ENCODE measurements at places on chromosomes 2 and 18.

GRCh38 chr2:203690441-203691047, 15.9 kb upstream of the CD28 start:
- no peak for DNase-seq

DNA sequence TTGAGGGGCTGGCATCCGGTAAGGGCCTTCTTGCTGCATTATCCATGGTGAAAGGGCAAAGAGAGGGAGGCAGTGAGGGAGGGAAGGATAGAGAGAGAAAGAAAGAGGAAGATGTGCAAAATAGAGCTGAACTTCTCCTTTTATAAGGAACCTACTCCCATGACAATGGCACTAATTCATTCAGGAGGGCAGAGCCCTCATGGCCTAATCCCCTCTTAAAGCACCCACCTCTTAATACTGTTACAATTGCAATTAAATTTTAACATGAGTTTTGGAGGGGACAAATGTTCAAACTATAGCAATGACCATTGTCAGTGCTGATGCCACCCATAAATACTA, 60.2 kb downstream of the CXCR4 start:
- DNase-seq: no peak

DNA sequence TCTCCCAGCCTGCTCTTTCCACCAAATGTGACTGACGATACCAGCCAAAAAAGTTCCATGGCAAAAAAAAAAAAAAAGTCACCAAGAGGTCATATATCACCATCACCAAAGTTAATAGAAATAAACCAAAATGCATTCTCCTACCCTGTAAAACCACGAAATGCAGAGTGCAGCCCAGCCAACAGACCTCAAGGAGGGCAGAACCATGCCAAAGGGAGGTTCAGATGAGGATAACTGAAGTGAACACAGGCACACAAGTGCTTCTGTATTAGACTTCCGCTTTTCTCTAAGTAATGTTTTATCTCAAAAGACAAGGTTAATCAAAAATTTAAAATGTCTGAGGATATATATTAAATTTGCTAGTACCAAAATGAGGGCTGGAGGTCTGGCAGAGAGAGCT, 5.5 kb downstream of the SERPINE2 start:
- DNase-seq: no peak

GRCh38 chr2:68060652-68061051, 2.2 kb downstream of the C1D start:
- no peak for DNase-seq

- DNase-seq: no peak
Measured at GRCh38 chr18:62073461-62074281, 113.2 kb downstream of the PIGN start.

DNA sequence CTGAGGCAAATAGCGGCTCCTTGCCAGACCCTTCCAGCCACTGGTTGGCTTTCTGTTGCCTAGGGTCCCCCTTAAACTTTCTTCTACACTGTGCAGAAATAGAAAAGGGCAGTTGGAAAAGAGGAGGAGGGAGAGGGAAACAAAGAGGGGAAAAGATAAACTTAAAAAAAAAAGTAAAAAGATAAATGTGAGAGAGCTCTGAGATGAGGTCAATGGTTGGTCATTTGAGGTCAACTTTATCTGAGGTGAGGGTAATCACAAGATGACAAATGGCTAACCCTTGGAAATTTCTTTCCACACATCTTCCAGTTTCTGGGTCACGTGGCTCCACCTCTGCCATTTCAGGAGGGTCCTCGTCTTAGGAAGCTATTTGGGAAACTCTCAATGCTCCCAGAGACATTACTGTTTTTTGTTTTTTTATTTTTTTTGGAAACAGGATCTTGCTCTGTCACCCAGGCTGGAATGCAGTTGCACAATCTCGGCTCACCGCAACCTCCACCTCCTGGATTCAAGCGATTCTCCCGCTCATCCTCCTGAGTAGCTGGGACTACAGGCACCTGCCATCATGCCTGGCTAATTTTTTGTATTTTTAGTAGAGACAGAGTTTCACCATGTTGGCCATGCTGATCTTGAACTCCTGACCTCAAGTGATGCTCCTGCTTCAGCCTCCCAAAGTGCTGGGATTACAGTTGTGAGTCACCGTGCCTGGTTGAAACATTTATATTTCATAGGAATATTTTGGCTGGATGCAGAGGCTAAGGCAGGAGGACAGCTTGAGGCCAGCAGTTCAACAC, 199.9 kb downstream of the TGIF1 start:
- DNase-seq: peak; percentile 55

DNA sequence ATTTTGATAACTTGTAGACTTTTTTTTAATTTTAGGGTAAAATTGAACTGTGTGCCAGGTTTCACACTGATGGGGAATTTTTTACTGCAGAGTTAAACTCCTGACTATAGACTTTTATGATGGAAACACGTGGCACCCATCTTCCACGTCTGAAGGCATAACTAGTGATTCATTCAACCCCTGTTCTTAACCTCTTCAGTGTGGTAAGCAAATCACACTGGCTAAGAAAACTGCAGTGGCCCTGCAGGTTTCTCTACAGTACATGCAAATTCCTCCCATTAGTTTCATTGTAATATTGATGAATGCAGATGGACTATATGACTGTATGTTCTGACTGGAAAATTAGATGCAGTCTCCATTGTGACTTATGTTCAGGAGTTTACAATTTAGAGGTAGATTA, 47.2 kb downstream of the SMAD4 start:
- DNase-seq: no peak

DNA sequence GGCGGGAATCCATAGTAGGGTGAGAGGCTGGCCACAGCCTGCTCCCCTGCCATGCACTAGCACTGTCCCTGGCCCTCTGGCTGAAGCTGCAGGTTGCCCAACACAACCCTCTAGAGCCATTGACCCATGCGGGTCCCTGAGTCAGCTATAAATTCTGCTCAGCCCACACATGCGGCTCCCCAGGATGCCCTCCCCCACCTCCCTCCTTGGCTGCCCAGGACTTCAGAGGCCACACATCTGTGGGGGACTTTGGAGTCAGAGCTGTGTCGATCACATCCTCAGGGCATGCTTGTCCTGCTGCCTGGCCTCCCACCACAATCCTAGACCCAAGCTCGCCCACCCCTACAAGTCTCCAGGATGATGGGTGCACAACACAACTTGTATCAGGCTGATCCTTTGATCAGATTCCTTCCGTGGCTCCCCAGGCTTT, 97.0 kb downstream of the TFCP2L1 start:
- DNase-seq: no peak

DNA sequence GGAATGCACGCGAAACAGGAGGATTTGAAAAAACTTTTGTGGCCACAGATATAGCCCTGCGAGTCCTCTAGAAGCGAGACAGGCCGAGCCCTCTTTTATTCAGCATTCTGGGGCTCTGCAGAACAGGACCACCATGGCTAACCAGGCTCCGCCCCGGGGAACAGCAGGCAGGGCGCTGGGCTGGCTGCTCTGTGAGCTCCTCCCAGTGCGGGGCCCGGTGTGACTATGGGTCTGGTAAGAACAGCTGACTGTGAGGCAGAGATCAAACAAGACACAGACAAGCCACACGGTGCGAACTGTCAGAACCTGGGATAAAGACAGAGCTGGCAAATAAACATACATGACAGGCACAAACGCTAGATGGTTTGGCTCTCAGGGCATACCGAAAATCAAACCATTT, 15.5 kb downstream of the PXDN start:
- no peak for DNase-seq

DNA sequence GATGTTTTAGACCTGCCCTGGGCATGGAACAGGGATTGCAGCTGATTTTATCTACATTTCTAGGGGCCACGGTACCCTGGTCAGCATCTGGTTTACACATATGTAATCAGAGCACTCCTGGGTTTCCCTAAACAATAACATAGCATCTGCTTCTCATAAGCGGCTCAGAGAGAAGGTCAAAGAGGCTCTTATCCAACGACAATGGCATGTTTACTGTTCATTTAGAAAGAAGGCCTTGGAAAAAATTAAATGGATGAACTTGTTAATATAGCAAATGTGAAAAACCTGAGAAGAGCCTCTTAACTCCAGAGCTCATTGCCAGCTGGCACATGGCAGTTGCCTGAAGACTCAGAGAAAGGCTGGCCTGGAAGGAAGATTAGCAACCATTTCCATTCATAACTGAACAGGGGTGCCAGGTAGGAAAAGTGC, 202.8 kb upstream of the THUMPD2 start:
- DNase-seq: no peak

- no peak for DNase-seq
Measured at GRCh38 chr2:31446848-31447247, 32.3 kb upstream of the XDH start.

DNA sequence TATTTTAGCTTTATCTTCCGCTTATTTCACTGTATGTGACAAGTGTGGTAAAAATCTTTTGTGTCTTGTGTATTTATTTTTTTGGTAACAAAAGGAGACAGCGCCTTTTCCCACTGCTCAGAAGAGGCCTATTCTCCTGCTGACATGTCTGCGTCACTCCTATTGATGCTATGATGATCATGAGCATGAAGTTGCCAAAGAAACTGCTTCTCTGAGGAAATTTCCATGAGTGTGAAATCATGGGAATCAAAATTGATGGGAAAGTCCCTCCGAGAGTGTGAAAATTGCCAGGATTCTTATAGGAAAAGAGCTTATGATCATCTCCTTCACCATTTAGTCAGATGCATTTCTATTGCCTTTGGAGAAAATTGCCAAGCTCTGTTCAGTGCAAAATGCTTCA, 36.5 kb upstream of the DARS1 start:
- no peak for DNase-seq

DNA sequence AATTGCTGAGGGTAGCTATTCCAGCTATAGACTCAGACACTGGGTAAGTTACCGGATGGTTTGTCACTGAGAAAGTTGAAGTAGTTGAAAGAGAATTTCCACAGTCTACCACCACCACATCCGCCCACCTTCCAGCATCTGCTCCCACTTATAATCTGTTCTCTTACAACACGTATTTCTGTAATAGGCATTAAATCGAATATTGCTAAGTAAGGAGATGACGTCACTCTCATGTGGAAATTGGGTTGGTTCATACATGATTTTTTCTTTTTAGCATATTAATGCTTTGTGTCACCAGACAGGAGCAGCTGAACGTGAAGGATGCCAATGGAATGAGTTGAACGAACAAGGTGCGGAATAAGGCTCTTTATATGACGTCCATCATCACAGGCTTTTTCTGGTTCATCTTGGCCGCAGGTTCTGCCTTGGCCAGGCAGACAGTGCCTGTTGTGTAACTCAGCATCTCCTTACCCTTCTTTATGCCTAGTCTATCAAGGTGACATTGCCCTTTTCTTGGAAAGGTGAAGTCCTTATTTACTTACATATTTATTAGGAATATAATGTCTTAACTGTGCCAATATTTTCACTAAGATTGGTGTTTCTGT, 45.9 kb downstream of the THUMPD2 start:
- no peak for DNase-seq

DNA sequence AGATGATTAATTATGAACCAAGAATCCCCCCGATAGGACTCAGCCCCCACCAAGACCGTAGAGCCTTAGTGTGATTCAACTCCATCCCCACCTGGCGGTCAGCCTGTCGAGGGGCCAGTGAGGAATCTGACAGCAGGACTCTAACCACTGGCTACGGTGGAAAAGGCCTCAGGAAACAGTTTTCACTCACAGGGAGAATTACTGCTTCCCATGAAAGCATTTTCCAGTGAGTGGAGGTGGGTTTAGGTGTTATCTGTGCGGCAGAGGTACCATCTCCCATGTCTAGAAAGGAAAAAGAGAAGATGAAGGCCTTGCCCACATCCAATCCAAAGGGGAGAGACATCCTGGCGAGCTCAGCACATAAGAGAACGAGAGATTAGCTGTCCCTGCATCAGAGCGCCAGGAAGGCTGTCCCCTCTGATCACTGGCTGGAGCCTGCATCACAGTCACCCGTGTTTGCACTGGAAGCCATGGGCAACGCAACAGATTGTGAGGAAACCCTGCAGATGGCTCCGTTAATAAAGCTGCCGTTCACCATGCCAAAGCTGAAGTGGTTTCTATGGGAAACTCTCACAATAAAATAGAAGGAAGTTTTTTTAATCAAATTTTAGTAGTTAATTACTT, 22.3 kb downstream of the COX7A2L start:
- peak; percentile 85 for DNase-seq

DNA sequence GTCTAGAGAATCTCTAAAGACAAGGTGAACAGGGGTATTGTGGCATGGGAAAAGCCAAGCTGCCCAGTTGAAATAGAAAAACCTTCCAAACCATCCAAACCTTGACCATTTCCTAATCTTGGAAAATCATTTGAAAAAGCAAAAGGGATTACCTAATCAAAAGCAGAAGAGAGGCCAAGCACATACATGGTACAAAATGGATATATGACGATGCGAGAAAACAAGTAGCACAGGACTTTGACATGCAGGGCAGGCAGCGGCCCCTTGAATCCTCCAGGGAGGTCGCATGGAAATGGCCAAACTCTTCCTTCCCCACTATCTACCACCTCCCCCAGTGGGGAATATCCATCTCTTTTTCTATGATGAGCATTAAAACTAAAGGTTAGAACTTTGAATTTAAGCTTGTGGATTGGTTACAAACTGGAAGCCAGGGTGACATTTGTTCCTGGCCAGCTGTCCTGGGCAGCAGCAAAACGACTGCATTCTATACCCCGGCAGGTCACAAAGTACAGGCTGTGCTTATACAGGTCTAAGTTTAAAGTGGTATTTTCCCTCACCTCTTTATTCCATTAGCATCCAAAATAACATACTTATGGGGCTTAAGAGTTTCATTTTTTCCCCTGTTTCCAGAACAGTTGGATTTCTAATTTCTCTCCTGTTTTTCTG, 24.7 kb downstream of the MYOM1 start:
- DNase-seq: no peak

GRCh38 chr2:237927135-237927534, 39.7 kb upstream of the UBE2F start:
- no peak for DNase-seq

DNA sequence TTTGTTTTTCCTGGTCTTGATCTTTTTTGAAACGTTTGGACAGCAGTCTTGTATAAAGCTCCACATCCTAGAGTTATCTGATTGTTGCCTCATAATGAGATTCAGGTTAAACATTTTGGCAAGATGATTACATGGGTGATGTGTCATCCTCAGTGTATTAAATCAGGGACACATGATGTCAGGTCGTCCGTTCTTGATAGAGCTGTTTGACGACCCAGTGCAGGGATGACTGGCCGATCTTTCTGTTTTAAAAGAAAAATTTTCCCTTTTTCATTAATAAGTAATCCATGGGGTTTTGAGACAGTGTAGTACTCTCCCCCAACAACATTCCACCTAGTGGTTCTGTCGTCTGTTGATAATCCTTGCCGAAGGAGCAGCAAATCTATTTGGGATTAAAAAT, 44.5 kb upstream of the SERPINB2 start:
- no peak for DNase-seq

GRCh38 chr2:2704428-2705090, 373.5 kb upstream of the MYT1L start:
- no peak for DNase-seq

GRCh38 chr2:123438675-123439074, 586.4 kb upstream of the CNTNAP5 start:
- no peak for DNase-seq

DNA sequence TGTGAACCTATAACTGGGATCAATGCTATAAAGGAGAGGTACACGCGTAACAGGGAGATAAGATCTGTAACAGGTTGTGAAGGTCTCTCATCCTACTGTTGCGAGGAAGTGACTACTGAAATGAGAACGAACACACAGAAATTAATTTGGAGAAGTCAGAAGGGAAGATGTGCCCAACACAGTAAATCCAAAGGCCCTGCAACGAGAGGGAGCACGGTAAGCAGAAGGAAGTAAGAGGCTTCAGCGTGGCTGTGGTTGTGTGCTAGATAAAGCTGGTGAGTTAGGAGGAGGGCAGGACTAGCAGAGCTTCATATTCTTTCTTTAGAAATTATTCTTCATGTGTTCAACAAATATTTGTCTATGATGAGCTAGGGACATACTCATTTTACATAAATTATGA, 2.5 kb upstream of the ATG16L1 start:
- DNase-seq: no peak

Measured in G401 (cell line).